ENCODE measurements at places on chromosomes 11 and 22.

- DNase-seq: no peak
Measured at GRCh38 chr11:110573411-110573810, 138.8 kb downstream of the ARHGAP20 start.

DNA sequence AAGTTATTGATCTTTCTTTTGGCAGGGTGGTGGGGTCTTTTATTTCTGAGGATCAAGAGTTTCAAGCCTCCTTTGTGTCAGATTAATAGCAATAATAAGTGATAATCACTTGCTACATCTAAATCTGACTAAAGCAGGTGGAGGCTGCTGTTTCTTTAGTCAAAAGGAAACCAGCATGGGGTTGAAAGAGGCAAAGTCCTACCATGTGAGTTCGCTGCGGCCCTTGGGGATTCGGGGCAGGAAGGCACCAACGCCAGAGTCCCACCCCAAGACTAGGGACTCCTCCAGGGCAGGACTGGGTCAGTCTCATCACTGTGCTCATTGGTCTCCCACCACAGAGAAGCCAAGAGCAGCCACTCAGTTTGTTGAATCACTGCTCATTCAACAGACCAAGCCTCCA lies 73.0 kb downstream of the TENM4 start:
- DNase-seq: no peak

DNA sequence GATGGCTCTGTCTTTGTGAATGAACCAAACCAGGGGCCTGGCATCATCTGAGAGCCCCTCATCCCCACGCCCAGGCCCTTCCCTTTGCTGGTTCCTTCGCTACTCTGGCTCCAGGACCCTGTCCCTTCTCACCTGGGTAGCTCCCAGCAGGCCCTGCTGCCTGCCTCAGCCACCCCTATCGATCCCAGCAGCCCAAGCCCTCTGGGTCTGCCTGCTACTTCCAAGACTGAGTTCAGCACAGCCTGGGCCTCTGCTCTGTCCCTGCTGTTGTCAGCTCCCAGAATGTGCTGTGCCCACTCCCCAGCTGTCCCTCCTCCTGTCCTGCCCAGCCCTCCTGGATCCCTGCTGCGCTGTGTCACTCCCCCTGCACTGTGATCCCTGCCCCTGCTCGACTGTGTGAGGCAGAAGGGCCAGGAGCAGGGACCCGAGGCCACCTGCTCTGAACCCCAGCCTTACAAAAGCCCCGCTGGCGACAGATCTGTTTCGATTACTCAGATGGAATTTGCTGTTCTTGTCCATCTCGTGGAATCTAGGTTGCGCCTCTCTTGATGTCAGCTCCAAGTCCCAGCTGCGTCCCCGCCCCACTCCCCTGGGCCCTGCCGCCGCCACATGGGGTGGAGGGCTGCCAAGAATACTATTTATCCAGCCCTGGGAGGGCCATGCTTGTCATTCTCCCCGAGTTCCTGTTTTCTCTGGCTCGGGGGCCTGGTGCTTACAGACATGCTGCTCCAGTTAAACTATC lies 13.0 kb downstream of the MRPL21 start:
- no peak for DNase-seq

GRCh38 chr11:115657586-115657985 lies 153.4 kb upstream of the CADM1 start:
- no peak for DNase-seq

- no peak for DNase-seq
Measured at GRCh38 chr22:38027487-38027886, 29.7 kb upstream of the PICK1 start.

DNA sequence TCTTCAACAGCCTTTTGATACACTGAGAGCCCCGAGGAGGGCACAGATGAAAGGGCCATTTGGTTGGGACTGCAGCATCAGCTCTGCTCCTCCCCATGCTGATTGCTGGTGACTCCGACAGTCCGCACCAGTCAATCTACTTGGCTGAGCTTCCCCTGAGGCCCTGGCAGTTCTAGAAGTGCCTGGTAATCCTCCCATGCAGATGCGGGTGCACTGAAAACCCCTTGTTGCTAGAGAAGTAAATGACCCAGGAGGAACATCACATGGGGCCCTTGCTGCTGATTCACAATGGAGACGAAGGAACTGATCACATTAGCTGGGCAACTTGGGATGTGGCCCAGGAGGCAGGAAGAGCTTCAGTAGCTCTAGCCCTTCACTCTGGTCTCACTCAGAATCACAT lies 35.2 kb upstream of the RIC3 start:
- no peak for DNase-seq

DNA sequence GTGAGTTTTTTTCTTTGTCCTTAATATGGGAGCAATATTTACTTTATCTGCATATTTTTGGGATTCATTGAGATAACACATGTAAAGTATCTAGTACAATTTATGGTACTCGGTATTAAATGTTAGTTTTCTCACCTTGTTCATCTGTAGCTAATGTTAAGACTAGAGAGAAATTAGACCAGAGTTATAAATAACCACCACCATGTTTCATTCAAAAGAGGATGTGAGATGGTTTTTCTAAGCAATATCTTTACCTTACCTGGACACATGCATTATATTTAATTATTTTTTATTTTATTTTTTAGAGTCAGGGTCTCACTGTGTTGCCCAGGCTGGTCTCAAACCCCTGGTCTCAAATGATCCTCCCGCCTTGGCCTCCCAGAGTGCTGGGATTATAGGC lies 18.4 kb downstream of the ARHGAP42 start:
- no peak for DNase-seq

GRCh38 chr22:49767355-49768062 lies 60.2 kb downstream of the BRD1 start:
- no peak for DNase-seq
